NCI-H1694 (cell line): ENCODE measurements at places on chromosomes 12 and 14.

GRCh38 chr12:42725809-42726208 is 136.3 kb upstream of the PRICKLE1 start:
- no peak for DNase-seq

- DNase-seq: no peak
These were observed 3.2 kb downstream of the DGLUCY start for GRCh38 chr14:91116913-91117588.

GRCh38 chr12:111010916-111011657 is 90.7 kb upstream of the MYL2 start:
- DNase-seq: no peak

GRCh38 chr14:65223636-65224035 is 121.3 kb upstream of the MAX start:
- no peak for DNase-seq

DNA sequence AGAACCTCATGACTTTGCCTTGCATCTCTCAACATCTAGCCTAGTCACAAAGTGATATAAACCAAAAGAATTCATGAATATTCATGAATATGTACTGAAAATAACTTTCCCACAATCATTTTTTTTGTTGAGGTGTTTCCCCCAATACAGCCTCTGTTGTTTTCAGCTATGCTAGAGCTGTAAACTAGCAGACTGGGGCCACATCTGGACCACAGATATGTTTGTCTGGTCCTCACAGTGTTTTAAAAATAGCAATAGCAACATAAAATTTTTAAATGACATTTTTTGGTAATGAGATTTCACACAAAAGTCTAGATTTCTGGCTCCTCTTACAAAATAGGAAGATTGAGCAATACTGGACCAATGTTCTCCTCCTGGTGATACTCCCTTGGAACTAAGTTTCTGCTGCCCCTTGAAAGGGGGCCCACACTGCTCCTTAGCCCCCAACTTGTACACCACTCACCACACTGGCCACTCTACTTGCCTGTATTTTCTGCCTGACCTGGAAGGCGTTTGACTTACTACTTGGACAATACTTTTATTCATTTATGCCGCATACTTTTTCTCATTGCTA is 81.2 kb downstream of the BMP4 start:
- DNase-seq: no peak

DNA sequence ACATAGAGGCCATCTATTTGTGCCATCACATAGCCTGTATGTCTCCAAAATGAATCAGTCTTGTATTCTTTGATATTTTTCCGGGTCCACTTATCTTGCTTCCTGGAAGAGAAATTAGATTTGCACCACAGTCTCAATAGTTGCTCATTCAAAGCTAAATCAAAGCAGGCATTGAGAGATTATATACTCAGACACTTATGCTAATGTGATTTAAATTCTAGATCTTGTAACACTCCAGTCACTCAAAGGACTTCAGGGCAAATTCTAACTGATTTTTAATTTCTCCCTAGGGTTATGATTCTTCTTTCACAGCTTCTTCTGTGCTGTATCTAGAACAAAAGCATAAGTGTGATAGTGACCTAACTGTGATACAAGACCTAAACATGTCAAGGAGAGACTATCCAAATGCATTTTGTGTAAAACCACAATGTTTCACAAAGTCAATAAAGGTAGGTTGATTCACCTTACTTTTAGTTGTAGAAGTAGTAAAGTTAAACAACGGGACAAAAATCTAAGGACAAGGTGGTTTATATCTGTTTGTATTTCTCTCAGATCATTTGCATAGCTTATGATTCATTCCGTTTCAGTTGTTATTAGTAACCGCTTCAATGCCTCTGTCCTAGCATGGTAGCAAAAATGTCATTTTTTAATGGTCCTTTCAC is 26.8 kb downstream of the PLBD1 start:
- no peak for DNase-seq

- no peak for DNase-seq
These were observed 182.4 kb downstream of the ASCL1 start for GRCh38 chr12:103139876-103140275.

- DNase-seq: peak; percentile 59
These were observed 138.5 kb downstream of the KICS2 start for GRCh38 chr12:64083285-64084210.

- no peak for DNase-seq
These were observed 25.1 kb downstream of the TESPA1 start for GRCh38 chr12:54959291-54960018.

- no peak for DNase-seq
These were observed 393.1 kb upstream of the RGS6 start for GRCh38 chr14:71538938-71539649.

GRCh38 chr14:68283378-68284123 is 464.0 kb downstream of the RAD51B start:
- DNase-seq: no peak

DNA sequence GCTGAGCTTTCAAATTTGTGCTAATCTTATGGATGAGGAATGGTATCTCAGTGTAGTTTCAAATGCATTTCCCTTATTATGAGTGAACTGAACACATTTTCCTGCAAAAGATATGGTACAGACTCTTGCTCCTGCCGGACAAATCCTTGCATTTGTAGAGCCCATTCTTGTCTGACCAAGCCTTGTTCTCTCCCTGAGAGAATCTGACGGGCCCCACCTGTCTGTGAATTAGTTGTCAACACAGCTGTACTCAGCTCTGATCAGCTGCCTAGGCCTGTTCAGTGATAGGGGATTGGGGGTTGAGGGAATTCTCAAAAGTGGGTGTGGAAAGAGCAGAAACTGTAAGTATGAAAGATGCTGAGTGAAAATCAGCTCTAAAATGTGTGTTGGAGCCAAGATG is 42.8 kb upstream of the SCN8A start:
- no peak for DNase-seq

GRCh38 chr14:76067536-76067935 is 82.0 kb downstream of the IFT43 start:
- DNase-seq: no peak

DNA sequence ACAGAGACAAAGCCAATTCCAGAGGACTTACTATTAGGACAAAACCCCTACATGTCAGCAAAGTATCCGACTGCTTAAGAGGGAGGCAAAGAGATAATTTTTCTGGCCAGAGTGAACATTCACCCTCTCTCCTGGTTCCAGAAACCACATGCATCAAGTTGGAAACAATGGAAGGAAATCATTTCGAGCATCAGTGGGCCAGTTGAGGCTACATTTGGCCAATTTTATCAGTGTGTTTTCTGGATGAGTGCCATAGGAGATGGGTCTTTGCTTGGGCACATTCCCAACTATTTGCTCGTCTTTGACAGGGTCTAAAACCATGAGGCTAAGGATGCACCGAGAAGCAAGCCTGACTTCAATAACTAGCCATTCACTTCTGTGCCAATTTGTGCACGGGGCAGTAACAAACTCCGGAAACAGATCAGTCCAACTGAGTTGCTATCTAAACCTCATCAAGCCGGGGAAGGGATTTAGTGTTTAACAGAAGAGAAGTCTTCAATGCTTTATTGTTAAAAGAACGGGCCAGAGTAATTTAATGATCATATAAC is 17.4 kb downstream of the EGLN3 start:
- no peak for DNase-seq

GRCh38 chr12:14949631-14950030 is 11.3 kb upstream of the ERP27 start:
- no peak for DNase-seq

DNA sequence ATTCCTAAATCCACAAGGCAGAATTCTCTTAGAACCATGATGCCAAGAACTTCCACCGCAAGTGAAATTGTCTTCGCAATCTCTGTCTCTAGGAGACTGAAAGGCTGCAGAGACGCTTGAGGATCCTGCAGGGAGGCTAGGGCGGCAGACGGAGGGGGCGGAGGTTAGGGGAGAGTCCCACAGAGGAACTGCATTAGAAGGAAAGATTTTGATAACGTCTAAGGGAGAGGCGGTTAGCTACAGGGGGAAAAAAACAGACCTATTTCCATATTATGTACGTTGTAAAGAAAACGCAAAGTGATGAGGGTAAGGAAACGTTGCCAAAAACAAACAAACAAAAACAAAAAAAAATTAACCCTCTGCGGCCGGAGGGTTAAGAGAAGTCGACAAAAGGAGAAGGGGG is 595 bp downstream of the KLHL28 start:
- peak; percentile 38 for DNase-seq

DNA sequence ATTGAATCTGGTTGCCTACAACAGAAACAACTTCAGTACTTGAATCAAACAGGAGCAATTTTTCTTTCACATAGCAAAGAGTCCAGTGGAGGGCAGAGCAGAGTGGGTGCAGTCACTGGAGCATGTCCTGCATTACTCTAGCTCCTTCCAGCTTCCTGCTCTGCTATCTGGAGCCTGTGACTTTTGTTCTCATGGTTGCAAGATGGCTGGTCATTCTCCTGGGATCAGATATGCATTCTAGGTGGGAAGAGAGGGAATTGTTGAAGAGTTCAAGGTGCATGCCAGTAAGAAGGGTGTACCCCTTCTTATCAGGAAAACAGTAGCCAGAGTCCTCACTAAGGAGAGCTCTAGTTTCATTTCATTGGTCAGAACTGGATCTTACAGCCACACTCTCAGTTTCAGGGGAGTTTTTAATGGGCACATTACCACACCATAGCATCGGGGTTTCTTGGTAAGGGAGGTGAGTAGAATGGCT is 8.0 kb downstream of the IFT43 start:
- DNase-seq: no peak

DNA sequence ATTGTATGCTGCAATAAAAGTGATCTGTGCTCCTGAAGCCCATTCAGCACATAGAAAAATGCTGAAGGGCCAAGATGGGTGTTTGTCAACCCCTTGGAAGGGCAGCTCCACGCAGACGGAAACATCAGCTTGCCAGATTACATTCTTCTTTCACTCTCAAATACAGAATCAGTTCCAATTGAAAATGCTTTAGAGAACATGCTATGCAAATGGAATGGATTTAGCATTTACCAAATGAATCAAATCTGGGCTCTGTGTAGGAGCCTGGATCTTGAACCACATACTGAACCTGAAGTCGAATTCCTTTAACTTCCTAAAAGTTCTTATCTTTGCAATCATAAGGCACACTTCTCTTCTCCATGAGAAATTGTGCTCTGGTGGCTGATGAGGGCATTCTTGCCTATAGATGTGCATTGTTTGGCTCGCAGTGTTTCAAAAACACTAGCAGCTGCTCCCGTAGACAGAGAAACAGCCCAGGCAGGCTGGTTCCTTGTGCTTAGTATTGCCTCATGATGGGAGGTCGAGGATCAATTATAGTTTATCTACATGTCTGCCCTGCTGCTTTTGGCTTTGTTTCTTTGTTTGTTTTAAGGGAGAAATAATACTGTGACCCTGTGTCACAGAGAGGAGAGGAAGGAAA is 489.8 kb upstream of the FLRT2 start:
- peak; percentile 50 for DNase-seq

GRCh38 chr14:64935508-64935907 is 7.0 kb downstream of the GPX2 start:
- no peak for DNase-seq

DNA sequence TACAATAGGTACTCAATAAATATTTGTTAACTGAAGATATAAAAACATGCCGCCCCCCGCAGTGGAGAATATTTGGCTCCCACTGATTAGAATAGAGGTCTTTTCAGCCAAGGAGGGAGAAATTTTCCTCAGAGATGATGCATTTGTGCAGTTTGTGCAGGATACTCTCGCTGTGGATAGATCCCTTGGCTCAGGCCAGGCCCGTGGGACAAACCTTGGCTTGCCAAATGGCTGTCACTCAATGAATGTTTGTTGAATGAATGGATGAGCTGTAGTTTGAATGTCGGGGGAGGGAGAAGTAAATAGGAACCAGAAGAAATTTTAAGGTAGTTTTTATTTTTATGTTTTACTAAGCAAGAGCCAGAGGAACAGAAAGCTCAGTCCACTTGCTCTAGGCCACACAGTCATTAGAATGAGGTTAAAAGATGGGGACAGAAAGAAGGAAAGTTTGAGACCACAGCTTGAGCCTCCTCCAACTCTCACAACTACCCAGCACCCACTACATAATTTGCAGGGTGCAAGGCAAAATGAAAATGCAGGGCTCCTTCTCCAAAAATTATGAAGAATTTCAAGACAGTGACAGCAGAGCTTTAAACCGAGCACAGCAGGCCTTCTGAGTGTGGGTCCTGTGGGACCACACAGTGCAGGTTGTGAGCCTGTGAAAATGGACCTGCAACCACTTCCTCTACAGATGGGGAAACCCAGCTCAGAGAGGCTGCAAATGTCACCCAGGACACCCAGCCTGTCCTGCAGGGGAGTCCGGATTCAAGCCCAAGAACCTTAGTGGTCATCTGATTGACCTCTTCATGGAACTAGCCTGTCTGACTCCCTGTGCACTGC is 51.4 kb downstream of the WSCD2 start:
- DNase-seq: no peak

GRCh38 chr12:85424581-85425348 is 144.7 kb downstream of the ALX1 start:
- peak; percentile 11 for DNase-seq

DNA sequence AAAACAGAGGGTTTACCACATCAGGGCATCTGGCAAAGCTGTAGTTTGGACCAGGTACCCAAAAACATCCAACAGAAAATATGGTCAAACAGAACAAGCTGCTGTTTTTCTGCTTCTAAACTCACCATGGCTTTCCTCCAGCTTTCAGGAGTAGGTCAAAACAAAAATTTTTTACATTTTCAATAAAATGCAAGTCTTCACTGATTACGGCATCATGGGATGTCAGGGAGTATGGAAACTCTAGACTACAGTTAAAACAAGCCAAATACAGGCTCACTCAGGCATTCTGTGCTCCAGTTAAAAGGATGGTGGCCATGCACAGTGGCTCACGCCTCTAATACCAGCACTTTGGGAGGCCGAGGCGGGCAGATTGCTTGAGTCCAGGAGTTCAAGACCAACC is 47.1 kb upstream of the PSMA6 start:
- DNase-seq: no peak

GRCh38 chr12:21690704-21691368 is 33.2 kb upstream of the LDHB start:
- DNase-seq: no peak

DNA sequence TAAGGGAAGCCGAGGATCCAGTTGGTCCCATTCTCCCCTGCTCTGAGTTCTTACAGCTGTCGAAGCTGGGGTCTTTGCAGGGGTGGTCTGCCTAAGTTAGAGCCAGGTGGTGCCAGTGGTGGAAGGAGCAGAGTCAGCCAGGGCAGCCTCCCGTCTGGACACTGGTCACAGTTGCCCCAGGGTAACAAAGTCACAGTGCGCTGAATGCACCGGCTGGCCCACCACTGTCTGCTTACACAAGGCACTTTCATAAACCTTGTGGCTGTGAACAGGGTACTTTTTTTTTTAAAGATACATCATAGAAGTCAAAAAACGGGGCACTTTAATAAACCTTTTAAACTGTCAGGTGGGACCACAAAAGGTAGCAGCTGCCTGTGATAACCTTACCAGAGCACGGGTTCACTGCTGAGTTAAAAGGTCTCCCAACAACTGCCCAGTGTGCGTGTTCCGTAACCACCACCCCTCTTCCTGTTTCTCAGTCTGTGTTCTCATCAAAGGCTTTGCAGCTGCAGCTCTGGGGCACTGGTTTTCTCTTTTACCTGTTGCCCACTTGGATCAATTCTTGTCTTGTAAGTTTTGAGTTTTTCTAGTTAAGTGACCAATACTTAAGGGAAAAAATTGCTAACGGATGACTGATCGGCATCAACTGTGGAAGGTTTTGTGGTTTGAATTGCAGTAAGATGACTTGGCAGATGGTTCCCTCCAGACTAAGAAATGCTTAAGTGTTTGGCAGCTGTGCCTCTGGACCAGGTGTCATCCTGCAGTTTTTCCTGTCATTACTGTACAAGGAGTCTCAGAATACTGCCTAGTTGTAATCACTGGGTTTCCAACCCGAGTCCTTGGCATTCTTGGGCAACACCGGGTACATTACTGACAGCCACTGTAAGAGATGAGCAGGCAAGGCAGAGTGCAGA is 55.9 kb downstream of the DYNC1H1 start:
- no peak for DNase-seq
